Left ventricle myocardium inferior (tissue), 1 donor: ENCODE measurements at places on chromosomes 16 and 17. TPM values are rescaled to one million over a fixed set of nuclear protein-coding genes. Genes with fewer than 3 reads are reported as not detected.

The KRT20 gene
- total RNA-seq = not detected

- DNase-seq = no peak
Measured at GRCh38 chr17:7465597-7466275, 13.7 kb downstream of the ZBTB4 start.

DNA sequence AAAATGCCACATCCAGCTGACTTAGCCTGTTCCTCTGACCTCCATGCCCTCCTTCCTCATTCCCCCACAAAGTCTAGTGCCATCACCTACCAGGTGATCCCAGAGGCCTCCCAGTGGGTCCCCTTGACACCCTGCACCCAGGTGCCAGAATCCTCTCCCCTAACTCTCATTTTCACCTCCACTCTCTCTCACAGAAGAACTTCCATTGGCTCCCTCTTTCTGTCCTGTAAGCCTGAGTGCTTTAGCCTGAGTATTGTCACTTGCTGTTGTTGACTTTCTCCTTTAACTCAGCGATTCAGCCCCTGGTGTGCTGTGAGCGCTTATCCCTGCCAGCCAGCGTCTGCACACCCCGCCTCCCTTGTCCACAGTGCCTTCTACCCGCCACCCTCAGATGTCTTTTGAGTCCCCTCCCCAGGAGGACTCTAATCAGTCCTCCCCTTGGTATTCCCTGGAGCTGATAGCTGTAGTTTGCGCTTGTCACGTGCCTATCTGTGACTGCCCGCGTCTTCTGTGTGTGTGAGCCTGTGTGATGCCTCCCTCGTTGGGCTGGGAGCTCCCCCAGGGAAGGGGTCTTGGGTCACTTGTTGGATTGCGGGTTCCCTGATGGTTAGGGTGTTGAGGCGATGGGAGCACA lies 31.9 kb downstream of the ARHGAP23 start:
- DNase-seq = no peak

The PRDM7 gene
- total RNA-seq = not detected

GRCh38 chr17:8362651-8363332 lies 13.7 kb downstream of the KRABD2 start:
- DNase-seq = no peak

GRCh38 chr17:48528153-48528935 lies 2.5 kb downstream of the HOXB1 start:
- no peak for DNase-seq

GRCh38 chr17:1087381-1088241 lies 90.7 kb downstream of the TIMM22 start:
- peak; percentile 70 for DNase-seq

DNA sequence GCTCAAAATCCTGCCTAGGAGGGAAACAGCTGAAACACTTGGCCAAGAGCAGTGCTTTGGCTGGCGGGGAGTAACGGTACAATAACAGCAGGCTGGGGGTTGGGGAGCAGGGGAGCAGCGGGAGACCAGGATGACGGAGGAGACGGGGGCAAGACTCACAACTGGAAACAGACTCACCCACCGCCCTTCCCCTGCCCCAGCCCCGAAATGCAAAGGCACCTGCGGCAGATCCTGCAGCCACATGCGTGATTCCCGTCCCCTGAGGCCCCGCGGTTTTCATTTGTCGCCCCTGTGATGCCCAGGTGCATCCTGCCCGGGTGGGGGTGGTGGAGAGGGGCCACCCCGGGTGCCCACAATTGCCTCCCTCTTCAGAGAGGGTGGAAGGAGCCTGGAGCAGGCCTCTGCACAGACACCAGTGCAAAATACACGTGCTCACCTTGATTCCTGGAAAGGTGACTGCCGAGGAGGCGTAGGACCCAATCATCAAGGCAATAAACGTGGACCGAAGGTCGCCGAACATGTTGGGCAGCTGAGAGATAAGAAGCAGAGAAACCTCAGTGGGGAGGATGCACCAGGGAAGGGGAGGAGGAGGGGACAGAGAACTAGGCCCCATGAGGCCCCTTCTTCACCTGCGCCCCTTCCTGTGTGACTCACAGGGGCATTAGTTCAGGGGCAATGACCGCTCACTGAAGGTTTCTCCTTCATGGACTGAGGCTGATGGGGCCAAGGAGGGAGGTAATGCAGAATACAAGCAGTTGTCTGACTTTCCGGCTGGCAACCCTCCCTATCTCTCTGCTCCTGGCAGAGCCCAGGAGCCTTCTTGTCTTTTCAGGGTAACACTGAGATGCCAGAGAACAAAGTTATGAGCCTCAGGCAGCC lies 30.4 kb upstream of the PITPNA start:
- no peak for DNase-seq

GRCh38 chr17:32565401-32565800 lies 78.6 kb downstream of the CDK5R1 start:
- DNase-seq = no peak

The ETV4 gene
- 0.60 TPM for total RNA-seq

DNA sequence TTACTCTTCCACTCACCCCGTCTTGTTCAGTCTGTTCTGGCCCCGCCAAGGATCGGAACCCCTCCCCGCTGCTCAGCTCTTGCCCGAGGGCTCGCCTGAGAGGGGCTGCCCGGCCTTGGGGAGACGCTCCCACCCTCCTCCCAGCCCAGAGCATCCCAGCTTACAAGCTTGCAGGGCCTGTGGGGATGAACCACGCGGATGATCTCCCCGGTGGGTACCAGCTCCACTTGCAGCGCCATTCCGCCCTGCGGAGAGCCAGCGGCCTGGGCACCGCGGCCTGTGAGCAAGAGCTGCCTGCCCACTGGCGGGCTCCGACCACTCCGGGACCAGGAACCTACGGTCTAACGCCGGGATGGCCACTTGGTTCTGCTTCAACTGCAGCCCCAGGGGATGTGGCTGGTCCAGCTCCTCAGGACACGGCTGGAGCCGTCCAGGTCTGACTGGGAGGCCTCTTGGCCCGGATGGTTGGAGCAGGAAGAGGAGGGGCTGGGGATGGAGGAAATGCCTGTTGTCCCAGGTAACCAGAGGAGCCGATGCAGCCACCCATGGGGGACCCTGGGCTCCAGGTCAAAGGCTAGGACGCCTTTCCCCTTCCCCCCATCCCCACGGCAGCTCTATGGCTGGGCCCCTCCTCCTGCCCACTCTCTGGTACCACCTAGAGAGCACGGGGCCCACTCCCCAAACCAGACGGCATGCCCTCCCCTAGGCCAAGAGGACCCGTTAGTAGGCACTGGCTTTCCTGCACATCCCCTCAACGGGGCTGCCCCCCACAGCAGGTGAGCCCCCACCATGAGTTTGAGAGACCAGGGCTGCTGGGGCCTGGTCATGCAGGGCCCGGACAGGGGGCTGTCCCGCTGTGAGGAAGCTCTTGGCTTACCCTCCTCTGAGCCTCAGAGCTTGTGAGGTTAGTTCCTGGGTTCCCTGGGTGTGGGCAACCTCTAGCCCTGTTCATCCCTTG lies at the start of gene MYO1C:
Gene MYO1C, minus strand, starts transcription at position 438 of the 958 bp plus-strand sequence. Its CDS starts 199 bp downstream, at position 239.
- peak; percentile 40 for DNase-seq

- DNase-seq = no peak
Measured at GRCh38 chr16:79560318-79560717, 40.2 kb downstream of the MAF start.

- no peak for DNase-seq
Measured at GRCh38 chr16:84547546-84548061, 43.1 kb upstream of the MEAK7 start.

DNA sequence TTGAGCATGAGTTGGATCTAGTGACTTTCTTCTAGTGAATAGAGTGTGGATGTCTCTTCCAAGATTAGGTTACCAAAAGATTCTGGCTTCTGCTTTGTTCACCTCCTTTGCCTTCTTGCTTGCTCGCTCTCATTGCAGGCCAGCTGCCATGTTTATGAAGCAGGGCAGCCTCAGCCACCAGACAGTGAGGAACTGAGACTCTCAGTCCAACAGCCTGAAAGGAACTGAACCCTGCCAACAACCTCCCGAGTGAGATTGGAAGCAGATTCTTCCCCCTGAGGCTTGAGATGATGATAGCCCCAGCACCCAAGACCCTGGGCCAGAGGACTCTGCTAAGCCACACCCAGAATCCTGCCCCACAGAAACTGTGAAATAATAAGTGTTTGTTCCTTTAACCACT lies 48.4 kb downstream of the NOG start:
- DNase-seq = no peak

GRCh38 chr16:82167670-82168069 lies 2.4 kb downstream of the MPHOSPH6 start:
- DNase-seq = no peak

The TP53TG3 gene
- total RNA-seq = not detected

- DNase-seq = no peak
Measured at GRCh38 chr16:86919578-86920305, 341.4 kb downstream of the FOXL1 start.

DNA sequence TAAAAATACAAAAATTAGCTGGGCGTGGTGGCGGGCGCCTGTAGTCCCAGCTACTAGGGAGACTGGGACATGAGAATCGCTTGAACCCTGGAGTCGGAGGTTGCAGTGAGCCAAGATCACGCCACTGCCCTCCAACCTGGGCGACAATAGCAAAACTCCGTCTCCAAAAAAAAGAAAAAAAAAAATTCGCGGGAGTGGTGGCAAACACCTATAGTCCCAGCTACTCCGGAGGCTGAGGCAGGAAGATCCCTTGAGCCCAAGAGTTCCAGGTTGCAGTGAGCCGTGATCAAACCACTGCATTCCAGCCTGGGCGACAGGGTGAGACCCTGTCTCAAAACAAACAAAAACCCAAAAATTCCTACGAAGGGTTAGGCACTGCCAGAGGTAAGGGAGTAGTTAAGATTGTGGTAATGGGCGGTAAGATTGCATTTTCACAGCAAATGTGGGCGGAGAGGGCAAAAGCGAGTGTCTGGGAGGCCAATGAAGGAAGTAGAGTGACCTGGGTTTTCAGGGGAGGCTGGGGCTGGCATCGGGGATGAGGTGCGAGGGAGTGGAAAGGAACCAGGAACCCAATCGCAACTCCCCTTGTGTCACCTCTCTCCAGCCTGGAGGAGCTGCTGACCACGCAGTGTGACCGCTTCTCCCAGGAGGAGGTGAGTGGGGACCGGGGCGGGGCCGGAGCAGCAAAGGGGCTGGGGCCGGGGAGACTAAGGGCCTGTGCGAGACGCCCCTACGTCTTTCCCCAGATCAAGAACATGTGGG lies 2.6 kb downstream of the MYL11 start:
- no peak for DNase-seq

The ATP6V0D1 gene
- 65.8 TPM for total RNA-seq

- no peak for DNase-seq
Measured at GRCh38 chr17:42878123-42878880, 22.3 kb upstream of the G6PC1 start.

- DNase-seq = no peak
Measured at GRCh38 chr16:3461151-3461550, 17.7 kb downstream of the NAA60 start.

The AKAP10 gene
- total RNA-seq = 12.9 TPM

- no peak for DNase-seq
Measured at GRCh38 chr17:13538841-13539411, 62.8 kb downstream of the HS3ST3A1 start.

DNA sequence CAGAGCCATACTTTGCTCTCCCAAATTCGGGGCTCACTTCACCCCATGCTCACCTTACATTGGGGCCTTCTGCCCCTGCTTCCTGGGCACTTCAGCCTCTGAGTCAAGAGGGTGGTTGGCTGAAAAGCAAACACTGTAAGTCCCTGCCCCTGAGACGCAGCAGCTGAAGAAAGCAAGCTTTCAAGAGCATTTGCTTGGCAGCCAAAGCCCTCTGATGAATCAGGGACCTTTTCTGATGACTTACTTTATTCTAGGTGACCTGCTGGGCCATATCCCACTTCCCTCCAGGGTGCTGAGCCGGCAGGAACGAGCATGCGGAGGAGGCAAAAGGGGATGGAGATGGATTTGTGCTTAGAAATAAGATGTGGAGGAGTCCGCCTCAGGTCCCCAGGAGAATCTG lies 147.0 kb upstream of the TNRC6C start:
- DNase-seq = no peak

The CRHR1 gene
- total RNA-seq = not detected

- DNase-seq = peak; percentile 53
Measured at GRCh38 chr17:73342050-73342522, 30.3 kb upstream of the CDC42EP4 start.

- no peak for DNase-seq
Measured at GRCh38 chr17:82495844-82496528, 23.5 kb upstream of the FOXK2 start.
